HFFc6 (cell line): ENCODE measurements at places on chromosomes 2 and 18. TPM values are rescaled to one million over a fixed set of nuclear protein-coding genes. Genes with fewer than 3 reads are reported as not detected.

DNA sequence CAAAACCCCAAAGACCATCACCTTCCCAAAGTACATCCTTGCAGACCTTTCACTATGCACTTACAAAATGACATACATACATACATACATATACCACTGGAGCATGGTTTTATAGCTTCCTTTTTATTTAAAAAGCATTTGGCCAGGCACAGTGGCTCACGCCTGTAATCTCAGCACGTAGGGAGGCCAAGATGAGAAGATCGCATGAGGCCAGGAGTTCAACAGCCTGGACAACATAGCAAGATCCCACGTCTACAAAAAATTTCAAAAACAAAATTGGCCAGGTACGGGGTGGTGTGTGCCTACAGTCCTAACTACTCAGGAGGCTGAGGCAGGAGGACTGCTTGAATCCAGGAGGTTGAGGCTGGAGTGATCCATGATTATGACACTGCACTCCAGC lies 29.9 kb upstream of the ADAM17 start:
- H3K27me3 ChIP-seq: no peaks in the 10 kb centered on the region
- no peak for DNase-seq
- H3K4me3 ChIP-seq: no peak overlapping the region
- H3K4me1 ChIP-seq: peaks cover 26% of the 10 kb centered on the region

GRCh38 chr2:178913049-178913441 lies 105.8 kb upstream of the TTN start:
- peaks cover 2% of the 10 kb centered on the region; the same call in 1 of the 2 replicates for H3K27me3 ChIP-seq
- H3K4me1 ChIP-seq: peaks cover 22% of the 10 kb centered on the region
- H3K27ac ChIP-seq: no peak overlapping the region
- no peak overlapping the region for H3K4me3 ChIP-seq
- H3K36me3 ChIP-seq: no peaks in the 10 kb centered on the region

- no peak overlapping the region for H3K4me3 ChIP-seq
- no peaks in the 10 kb centered on the region for H3K27me3 ChIP-seq
- no peaks in the 10 kb centered on the region for H3K4me1 ChIP-seq
- no peak for DNase-seq
- no peaks in the 10 kb centered on the region for H3K36me3 ChIP-seq
- H3K27ac ChIP-seq: no peak overlapping the region
Observed at GRCh38 chr2:125471963-125472362, 1184.0 kb upstream of the GYPC start.

- no peaks in the 10 kb centered on the region for H3K27me3 ChIP-seq
- H3K36me3 ChIP-seq: no peaks in the 10 kb centered on the region
- peaks cover 51% of the 10 kb centered on the region for H3K4me1 ChIP-seq
- no peak overlapping the region for H3K27ac ChIP-seq
- no peak overlapping the region for H3K4me3 ChIP-seq
Observed at GRCh38 chr2:158463496-158464095, 6.8 kb downstream of the PKP4 start.

- no peak overlapping the region for H3K27ac ChIP-seq
- H3K27me3 ChIP-seq: no peaks in the 10 kb centered on the region; the same call in 1 of the 2 replicates
- H3K4me1 ChIP-seq: peaks cover 15% of the 10 kb centered on the region
- H3K36me3 ChIP-seq: no peaks in the 10 kb centered on the region
- no peak overlapping the region for H3K4me3 ChIP-seq
- no peak for DNase-seq
Observed at GRCh38 chr18:7682321-7682720, 115.2 kb downstream of the PTPRM start.

GRCh38 chr2:160390544-160391455 lies 102.8 kb downstream of the RBMS1 start:
- peaks cover 4% of the 10 kb centered on the region; the same call in 1 of the 2 replicates for H3K27me3 ChIP-seq

- H3K27ac ChIP-seq: no peak overlapping the region
- no peak overlapping the region for H3K4me3 ChIP-seq
- H3K27me3 ChIP-seq: peaks cover 17% of the 10 kb centered on the region; the same call in 1 of the 2 replicates
- H3K36me3 ChIP-seq: no peaks in the 10 kb centered on the region
Observed at GRCh38 chr18:11572201-11572600, 37.2 kb upstream of the SLC35G4 start.

DNA sequence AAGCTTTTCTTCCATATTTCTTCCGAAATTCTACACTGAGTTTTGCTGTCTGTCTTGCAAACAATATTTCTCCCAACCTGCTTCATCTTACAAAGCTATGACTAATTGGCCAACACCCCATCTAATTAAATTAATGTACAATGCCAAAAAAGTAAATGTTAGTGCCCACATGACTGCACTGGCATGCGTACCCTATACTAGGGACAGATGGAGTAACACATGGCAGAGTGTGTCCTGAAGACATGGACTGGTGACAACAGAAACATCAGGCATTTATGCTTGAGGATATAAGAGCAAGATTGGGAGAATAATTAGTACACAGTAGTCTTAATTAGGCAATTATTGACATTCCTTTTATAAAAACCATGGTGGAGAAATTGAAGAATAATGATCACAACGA lies 66.8 kb downstream of the MREG start:
- no peak overlapping the region for H3K27ac ChIP-seq
- DNase-seq: no peak
- no peak overlapping the region for H3K4me3 ChIP-seq

DNA sequence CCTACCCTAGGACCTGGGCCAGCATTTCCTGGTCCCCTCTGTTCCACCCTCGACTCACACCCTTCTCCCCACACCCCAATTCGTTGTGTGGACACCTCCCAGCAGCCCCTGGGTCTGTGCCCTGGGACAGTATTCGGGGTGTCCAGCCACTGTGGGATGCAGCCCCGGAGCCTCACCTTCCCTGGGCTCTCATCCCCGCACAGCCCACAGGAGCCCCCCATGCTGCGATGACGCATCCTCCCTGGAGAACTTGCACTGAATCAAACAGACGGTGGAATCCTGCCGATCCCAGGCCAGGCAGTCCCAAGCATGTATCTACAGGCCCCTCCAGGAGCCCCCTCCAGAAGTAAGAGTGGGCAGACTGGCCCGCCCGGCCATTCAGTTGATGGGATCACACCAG lies 9.7 kb downstream of the ITM2C start:
- H3K36me3 ChIP-seq: no peaks in the 10 kb centered on the region
- no peak overlapping the region for H3K27ac ChIP-seq
- DNase-seq: no peak
- H3K4me1 ChIP-seq: no peaks in the 10 kb centered on the region
- no peak overlapping the region for H3K4me3 ChIP-seq

DNA sequence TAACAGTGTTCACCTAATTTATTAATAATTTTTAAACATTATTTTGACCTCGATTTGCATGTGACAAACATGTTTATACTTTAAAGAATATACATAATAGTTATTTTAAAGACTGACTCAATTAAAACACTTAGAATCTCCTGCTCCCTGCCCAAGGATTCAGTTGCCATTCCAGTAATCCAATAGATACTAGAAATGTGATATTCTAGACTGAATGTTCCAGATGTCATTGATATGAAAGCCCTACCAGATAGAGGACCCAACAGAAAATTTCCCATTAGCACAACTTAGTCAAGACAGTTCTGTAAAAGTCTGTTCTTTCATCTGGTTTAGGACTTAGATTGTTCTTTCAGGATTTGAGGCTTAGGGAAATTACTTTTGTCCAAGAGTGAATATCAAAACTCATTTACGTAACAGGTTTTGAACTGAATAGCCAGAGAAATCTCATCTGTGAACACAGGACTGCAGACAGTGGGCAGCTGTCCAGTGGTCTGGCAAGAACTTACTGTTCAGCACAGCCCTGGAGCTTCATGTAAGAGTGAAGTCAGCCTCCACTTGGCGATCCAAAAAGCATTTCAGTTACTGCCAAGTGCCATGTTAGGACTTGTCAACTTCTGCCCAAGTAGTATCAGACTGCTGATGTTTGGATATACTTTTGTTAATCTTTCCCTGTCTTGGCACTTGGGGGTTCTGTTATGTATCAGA lies 77.5 kb downstream of the OSBPL6 start:
- H3K4me3 ChIP-seq: no peak overlapping the region
- peaks cover 3% of the 10 kb centered on the region; the same call in 1 of the 2 replicates for H3K4me1 ChIP-seq
- DNase-seq: no peak
- no peak overlapping the region for H3K27ac ChIP-seq
- H3K36me3 ChIP-seq: no peaks in the 10 kb centered on the region

- peaks cover 13% of the 10 kb centered on the region for H3K4me1 ChIP-seq
- H3K27me3 ChIP-seq: no peaks in the 10 kb centered on the region; the same call in 1 of the 2 replicates
- H3K27ac ChIP-seq: no peak overlapping the region
- no peak overlapping the region for H3K4me3 ChIP-seq
Observed at GRCh38 chr2:196379600-196379999, 208.2 kb upstream of the STK17B start.

GRCh38 chr2:162928356-162928755 lies 89.8 kb upstream of the KCNH7 start:
- H3K4me3 ChIP-seq: no peak overlapping the region
- no peak overlapping the region for H3K27ac ChIP-seq
- peaks cover 5% of the 10 kb centered on the region; the same call in 1 of the 2 replicates for H3K4me1 ChIP-seq
- no peaks in the 10 kb centered on the region for H3K27me3 ChIP-seq

DNA sequence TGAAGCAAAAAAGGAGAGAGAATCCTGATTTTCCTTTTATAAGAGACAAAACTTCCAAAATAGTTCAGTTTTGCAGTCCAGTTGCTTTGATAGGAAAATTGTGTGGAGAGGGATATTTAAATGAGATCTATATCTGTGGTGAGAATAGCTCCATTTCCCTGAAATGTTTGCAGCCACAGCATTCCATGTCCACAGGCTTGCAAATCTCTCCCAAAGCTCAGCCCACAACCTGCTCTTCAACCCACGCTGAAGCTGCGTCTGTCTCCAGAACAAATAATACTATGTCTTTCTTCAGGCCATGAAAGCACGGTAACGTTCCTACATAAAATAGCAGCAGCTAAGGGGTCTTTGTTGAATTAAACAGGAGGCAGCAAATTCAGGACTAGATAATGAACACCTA lies 31.8 kb downstream of the TMEM17 start:
- no peaks in the 10 kb centered on the region; the same call in 1 of the 2 replicates for H3K27me3 ChIP-seq
- H3K36me3 ChIP-seq: no peaks in the 10 kb centered on the region
- no peak for DNase-seq
- no peak overlapping the region for H3K4me3 ChIP-seq
- H3K4me1 ChIP-seq: peaks cover 35% of the 10 kb centered on the region
- H3K27ac ChIP-seq: no peak overlapping the region

GRCh38 chr2:875687-876615 lies 74.7 kb upstream of the SNTG2 start:
- no peaks in the 10 kb centered on the region for H3K36me3 ChIP-seq
- H3K4me3 ChIP-seq: no peak overlapping the region
- no peaks in the 10 kb centered on the region for H3K4me1 ChIP-seq

GRCh38 chr2:240982821-240983281 lies 15.6 kb upstream of the SNED1 start:
- no peaks in the 10 kb centered on the region for H3K36me3 ChIP-seq
- DNase-seq: no peak
- H3K4me3 ChIP-seq: no peak overlapping the region
- H3K4me1 ChIP-seq: peaks cover 18% of the 10 kb centered on the region
- no peaks in the 10 kb centered on the region; the same call in 1 of the 2 replicates for H3K27me3 ChIP-seq

DNA sequence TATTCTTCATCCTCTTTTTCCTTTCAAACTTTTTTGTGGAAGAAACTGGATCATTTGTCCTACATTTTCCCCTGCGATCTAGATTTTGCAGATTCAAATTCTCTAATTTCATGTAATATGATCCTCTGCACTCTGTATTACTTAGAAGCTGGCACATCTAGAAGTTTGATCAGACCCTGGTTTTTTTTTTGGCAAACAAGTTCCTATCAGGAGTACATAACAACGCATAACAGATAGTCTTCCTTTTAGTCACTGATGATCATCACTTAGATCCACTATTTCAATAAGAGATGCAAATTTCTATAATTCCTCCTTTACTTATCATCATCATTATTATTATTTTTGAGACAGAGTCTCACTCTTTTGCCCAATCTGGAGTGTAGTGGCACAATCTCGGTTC lies 117.1 kb downstream of the CDH2 start:
- H3K27ac ChIP-seq: peak overlapping the region; percentile 39
- peaks cover 34% of the 10 kb centered on the region for H3K36me3 ChIP-seq
- no peak overlapping the region for H3K4me3 ChIP-seq
- H3K4me1 ChIP-seq: peaks cover 80% of the 10 kb centered on the region
- no peaks in the 10 kb centered on the region for H3K27me3 ChIP-seq
- no peak for DNase-seq

DNA sequence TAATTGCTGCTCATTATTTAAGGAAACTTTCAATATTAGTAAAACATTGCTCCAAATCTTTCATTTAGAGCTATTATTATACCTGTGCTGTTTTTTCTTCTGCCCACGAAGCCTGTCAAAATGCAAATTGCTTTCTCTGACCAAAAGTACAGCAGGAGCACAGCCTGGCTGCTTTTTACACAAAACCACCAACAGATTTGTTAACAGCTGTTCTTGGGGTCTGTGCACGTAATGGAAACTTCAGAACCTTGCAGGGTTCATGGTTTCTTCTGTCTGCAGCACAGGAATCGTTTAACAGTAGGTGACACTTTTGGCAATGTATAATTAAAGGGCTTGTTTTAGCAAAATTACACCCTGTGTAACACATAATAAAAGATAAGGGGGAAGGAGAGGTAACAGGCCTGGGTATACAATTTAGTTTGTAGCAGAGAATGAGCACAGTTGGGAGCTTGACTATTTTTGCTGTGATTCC lies 447.3 kb downstream of the KCNJ3 start:
- no peak overlapping the region for H3K27ac ChIP-seq
- DNase-seq: no peak
- no peak overlapping the region for H3K4me3 ChIP-seq
- H3K27me3 ChIP-seq: no peaks in the 10 kb centered on the region; the same call in 1 of the 2 replicates
- H3K4me1 ChIP-seq: no peaks in the 10 kb centered on the region

The TMEFF2 gene
- 0.22 to 0.38 TPM in 2 of 3 replicates, not detected in the other for total RNA-seq

The ADD2 gene
- total RNA-seq: not detected in 3 replicates

The IHH gene
- total RNA-seq: not detected in 3 replicates

The IFIH1 gene
- 0.85 to 1.9 TPM (median 1.1 TPM) in 3 replicates for total RNA-seq

The CCDC141 gene
- 0.05 TPM in 1 of 3 replicates, not detected in the others for total RNA-seq

The ALPG gene
- total RNA-seq: not detected in 3 replicates

The IL1F10 gene
- not detected in 2 replicates for total RNA-seq

The GALNT14 gene
- 0.39 to 0.78 TPM (median 0.74 TPM) in 3 replicates for total RNA-seq

The TRABD2A gene
- 10.7 to 43.4 TPM (median 16.2 TPM) in 3 replicates for total RNA-seq

The DYNAP gene
- not detected in 2 replicates for total RNA-seq

The REG1B gene
- not detected in 3 replicates for total RNA-seq

The MARCO gene
- total RNA-seq: not detected in 3 replicates

The RPRM gene
- not detected in 3 replicates for total RNA-seq

The SP9 gene
- total RNA-seq: not detected in 2 replicates

The CCDC150 gene
- 1.3 to 4.0 TPM (median 2.6 TPM) in 3 replicates for total RNA-seq
